Activated T-cell treated with anti-CD3 and anti-CD28 coated beads, Interleukin-2, amount 50 U/mL, for 72 hours (primary cell): ENCODE measurements at places on chromosomes 1 and 21.

GRCh38 chr1:3604468-3604974 is 6.8 kb downstream of the MEGF6 start:
- no peak for DNase-seq

DNA sequence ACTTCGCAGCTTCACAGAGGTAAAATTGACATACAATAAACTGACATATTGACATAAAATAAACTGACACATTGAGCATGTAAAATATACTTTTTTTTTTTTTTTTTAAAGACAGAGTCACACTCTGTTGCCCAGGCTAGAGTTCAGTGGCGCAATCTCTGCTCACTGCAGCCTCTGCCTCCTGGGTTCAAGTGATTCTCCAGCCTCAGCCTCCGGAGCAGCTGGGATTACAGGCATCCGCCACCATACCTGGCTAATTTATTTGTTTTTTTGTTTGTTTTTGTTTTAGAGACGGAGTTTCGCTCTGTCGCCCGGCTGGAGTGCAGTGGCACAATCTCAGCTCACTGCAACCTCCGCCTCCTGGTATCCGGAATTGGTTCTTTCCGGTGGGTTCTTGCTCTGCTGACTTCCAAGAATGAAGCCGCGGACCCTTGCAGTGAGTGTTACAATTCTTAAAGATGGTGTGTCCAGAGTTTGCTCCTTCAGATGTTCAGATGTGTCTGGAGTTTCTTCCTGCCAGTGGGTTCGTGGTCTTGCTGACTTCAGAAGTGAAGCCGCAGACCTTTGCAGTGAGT is 48.4 kb upstream of the CLIC4 start:
- no peak for DNase-seq

- DNase-seq, result no peak
Observed at GRCh38 chr1:60949154-60949825, 133.1 kb upstream of the NFIA start.

DNA sequence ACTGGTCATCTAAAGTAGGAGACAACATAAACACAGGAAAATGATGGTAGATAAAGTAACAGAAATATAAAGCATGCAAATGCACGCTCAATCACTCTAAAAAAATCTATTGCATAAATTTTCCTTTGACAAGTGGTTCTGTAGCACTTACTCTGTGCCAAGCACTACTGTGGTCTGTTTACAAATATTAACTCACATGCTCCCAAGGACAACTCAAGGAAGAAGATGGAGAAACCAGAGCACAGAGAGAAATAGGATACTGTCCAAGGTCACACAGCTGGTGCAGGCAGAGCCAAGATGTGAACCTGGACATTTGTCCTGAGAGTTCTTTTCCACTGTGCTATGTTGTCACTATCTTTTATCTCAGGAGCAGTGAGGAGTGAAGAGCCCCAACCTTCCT is 105.2 kb downstream of the PAPPA2 start:
- no peak for DNase-seq

- peak; percentile 1 for DNase-seq
Observed at GRCh38 chr1:5161372-5161771, 507.0 kb downstream of the AJAP1 start.

DNA sequence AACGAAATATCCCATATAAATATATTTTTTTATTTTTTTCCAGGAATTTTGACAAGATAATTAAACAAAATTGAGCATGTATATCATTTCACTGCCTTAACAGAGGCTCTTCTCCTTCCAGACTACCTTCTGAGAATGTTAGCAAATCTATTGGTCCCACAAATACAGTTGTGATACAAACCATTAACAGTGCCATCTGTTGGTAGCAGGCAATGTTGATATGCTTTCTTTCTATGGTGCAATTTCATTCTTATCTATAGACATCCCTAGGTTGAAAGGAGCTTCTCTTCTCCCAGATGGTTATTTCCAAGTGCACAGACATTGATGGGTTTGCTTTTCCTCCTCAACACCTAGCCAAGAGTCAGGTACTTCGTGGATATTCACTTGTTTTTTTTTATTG is 303.6 kb downstream of the USH2A start:
- no peak for DNase-seq

DNA sequence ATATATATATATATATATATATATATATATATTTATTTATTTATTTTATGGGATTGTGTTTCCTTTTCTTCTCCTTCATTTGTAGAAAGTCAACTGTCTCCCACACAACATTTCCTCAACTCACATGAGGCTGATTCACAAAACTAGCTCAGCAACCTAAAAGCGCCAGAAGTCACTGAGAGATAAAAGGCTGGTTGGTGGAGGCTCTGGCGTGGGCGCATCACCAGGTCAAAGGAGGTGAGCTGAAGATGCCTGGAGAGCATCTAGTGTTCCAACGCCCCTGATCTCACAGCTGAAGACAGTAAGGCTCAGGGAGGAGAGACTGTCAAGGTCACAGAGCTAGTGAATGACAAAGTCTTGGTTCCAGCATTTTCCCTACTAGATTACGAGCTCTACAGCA is 78.0 kb downstream of the HLCS start:
- no peak for DNase-seq

DNA sequence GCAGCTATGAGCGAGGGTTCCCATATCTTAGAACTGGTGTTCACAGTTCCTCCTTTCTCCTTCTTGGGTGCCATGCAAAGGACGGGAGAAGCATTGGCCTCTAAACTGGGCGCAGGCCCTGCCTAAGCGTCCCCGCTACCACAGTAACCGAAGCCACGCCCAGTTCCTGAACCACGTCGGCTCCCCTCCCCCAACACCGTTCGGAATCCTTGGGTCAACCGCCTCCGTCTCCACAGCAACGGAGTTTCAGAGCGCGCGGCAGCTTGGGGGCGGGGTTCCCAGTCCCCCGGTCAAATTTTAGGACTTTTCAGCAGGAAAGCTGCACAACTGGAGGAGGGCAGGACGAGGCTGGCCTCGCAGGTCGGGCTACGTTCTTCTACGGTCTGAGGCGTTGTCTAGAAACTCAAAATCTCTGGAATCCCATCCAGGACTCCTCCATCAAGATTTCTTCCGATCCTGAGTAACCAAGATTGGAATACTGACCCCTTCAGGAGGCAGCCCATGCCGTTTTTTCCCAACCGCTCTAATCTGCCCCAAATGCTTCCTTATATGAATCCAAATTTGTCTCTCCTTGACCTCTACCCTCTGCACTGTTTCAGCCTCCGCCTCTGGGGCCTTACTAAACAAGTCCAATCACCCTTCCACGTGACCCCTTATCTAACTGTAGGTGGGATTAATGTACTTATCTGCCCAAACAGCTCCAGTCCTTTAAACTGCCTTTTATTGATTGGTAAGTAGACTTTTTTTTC is at the start of gene SPAG17:
Gene SPAG17, minus strand, starts transcription at position 145 of the 749 bp plus-strand sequence. Its CDS starts 71 bp downstream, at position 74.
- peak; percentile 2 for DNase-seq

GRCh38 chr21:46674430-46675007 is 39.0 kb downstream of the PRMT2 start:
- DNase-seq, result no peak

DNA sequence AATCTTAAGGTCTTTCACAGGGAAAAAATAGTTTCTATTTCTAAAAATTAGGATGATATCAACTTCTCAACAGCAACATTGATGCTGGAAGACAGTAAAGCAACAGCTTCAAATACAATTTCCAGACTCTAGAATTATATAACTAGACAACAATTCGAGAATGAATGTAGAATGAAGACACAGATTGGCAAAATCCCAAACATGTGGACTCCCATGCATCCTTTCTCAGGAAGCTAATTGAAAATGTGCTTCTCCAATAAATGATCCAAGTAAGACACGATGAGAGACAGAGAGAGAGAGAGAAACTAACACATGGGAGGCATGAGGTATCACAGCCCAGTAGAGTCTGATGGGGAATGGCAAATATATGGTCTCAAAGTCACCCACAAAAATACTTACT is 21.5 kb upstream of the SIM2 start:
- DNase-seq, result no peak

- DNase-seq, result no peak
Observed at GRCh38 chr1:157103268-157103667, 3.7 kb upstream of the ETV3L start.

GRCh38 chr1:42784946-42785693 is at the start of gene TMEM269:
TMEM269 (plus strand) TSS chr1:42784991; CDS start chr1:42789894, 4,903 bp downstream.
- peak; percentile 49 for DNase-seq
